ENCODE measurements at places on chromosomes 7 and 10.

DNA sequence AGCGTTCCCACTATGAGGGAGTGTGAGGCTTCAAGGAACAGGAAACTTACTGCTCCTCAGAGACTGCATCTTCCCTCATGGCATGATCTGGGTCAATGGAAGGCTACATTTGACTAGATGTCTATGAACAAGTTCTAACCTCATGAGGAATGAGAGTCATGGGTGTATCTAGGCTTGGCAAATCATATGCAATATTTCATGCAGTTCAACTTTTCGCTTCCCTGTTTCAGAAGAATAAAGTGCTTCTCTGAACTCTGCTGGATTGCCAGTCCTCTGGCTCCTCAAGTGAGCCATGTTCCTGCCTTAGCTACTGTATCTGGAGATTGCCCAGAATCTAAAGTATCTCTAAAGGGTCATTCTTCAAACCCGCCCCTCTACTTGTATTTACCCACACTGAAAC is 54.3 kb upstream of the SEMA3A start:
- no peak for DNase-seq

- no peak for DNase-seq
Observed at GRCh38 chr10:25039531-25039930, 23.1 kb downstream of the THNSL1 start.

DNA sequence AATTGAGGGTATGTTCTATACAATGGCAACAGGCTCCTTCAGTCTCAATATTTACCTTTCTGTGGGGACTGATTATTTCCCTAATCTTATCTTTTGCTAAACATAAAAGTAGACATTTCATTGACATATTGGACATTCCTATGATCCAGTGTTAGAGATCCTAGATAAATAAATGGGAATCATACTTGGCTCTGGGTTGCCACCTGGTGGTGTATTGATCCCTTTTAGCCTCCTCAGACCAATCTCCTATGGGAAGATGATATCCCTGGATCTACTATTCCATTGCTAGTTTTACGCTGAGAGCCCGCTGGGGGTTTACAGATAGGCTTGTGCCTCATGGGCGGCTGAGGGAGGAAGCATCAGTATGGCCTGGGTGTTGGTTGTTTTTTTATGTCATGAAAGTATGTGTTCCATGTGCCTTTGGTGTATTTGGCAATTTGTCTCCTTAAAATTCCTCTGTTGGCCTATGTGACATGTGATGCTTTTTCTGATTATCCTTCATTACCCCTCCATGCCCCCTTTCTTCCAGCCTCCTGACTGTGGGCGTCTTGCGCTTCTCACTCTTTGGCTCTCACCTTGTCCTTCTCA is 18.8 kb downstream of the CELF2 start:
- DNase-seq: no peak

DNA sequence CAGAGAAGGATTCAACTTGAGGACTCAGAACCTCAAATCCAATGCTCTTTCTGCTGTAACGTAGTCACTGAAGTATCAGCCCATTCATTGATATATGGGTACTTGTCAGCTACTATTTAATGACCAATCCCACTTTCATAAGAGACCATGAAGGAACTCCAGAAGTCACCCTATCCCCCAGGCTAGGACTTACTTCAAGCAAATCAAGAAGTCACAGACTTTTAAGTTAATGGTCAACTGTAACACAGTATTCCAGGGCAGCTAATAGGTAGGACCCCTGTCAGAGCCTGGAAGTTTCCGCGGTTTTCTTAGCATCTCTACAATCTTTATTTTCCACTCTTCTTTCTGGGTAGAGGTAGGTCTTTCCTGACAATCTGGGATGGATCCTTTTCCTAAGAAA is 269.9 kb downstream of the POU6F2 start:
- no peak for DNase-seq

GRCh38 chr7:134787064-134787463 is 7.6 kb downstream of the CALD1 start:
- DNase-seq: no peak

DNA sequence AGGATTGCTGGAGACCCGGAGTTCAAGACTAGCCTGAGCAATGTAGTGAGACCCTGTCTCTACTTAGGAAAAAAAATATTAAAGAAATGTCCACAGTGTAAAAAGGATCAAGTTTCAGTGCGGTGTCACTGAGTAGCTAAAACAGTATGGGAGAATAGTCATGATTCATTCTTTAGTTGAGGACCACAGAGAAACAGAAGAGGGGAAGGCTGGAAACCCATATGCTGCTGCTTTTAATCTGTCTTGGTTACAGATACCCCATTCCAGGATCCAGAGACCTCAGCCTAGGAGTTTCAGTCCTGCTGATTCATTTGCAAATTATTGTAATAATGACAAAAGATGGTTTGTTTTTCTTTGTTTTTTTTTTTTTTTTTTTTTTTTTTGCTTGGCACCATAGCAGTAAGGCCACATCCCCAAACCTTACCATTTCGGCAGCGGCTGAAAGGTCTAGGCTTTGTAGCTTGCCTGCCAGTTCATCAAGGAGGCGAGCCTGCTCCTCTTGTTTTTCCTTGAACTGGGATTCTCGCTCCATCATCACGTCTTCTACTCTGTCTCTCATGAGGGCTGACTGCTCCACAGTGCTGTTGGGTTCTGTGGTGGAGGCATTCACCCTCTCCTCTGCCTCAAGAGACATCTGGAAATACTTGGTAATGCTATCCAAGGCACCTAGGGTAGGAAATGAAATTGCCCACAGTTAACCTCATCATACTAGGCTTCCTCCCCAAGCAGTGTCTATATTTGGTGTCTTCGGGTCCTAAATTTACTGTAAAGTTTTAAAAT is 44.2 kb downstream of the DLD start:
- no peak for DNase-seq

- no peak for DNase-seq
Observed at GRCh38 chr10:89773081-89773480, 71.7 kb downstream of the KIF20B start.

Measured in NCI-H1694 (cell line).